Activated naive CD4-positive, alpha-beta T cell treated with anti-CD3 and anti-CD28 coated beads, Interleukin-2, amount 50 U/mL, for 72 hours (primary cell): ENCODE measurements at places on chromosomes 2 and 18. TPM values are rescaled to one million over a fixed set of nuclear protein-coding genes. Genes with fewer than 3 reads are reported as not detected.

The GALNT5 gene
- total RNA-seq, result not detected

The PAIP2B gene
- 2.5 TPM for total RNA-seq

GRCh38 chr2:194103941-194104659 is 1552.9 kb upstream of the SLC39A10 start:
- no peak for DNase-seq

DNA sequence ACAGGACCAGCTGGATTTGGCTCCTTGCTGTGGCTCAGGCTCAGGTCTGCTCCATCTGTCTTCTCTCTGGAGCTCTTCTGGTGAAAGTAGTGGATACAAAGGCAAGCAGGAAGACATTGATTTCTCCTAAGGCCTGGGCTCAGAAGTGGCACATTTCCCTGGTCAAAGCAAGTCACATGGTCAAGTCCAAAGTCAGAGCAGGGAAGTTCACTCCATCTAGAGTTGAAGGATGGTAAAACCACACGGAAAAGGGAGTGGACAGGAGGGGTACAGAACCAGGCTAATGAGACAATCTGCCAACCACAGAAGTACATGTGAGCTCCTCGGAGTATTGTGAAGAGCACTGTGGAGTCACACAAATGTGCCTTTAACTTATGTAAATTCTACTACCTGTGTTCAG is 66.1 kb downstream of the MARCO start:
- no peak for DNase-seq

DNA sequence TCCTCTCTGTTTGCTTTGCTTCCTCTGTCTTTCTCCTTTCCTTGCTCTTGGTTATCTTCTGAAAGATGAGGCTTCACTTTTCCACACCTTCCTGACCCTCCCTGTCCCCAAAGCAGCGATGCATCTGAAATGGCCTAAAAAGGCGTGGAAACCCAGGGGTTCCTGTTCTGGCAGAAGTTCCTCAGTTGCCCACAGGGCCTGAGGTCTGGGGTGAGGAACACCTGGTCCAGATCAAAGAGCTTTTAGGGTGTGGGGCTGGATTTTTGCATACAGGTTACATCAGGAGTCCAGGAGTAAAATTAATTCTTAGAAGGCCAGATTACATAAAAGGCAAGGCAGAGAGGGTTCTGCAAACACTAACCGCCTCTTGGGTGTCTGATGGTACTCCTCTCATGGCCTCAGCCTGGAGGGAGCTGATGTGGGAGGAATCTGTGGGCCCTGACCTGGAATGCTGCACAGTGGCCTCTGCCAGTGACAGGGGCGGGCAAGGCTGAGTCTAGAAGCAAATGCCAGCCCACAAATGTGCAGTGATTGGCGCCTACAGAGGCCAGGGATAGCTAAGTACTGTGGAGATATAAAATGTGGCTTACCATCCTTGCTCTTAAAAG is 41.8 kb downstream of the INPP4A start:
- DNase-seq, result no peak

DNA sequence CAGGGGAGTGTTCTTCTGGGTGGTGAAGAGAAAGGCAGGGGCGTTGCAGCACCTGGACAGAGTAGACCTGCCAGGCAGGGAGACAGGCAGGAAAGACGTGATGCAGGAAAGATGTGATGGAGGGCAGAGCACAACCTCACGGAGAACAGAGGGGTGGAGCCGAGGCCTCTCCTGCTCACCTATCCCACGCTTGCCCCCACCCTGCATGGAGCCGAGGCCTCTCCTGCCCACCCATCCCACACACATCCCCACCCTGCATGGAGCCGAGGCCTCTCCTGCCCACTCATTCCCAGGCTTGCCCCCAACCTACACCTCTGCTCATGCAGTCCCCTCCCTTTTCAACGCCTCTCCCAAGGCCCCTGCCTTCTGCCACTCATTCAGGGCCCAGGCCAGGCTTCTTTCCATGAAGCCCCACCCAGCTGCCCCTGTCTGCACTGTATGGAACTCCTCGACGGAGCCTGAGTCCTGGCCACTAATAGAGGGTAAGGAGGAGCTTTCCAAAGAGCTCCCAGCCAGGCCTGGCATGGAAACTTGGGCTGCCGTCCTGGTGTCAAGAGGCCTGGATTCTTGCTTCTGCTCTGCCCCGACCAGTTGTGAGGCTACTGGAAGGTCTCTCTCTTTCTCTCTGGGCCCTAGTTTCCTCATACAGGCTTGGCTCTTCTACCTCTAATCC is 32.0 kb upstream of the LOXHD1 start:
- no peak for DNase-seq

DNA sequence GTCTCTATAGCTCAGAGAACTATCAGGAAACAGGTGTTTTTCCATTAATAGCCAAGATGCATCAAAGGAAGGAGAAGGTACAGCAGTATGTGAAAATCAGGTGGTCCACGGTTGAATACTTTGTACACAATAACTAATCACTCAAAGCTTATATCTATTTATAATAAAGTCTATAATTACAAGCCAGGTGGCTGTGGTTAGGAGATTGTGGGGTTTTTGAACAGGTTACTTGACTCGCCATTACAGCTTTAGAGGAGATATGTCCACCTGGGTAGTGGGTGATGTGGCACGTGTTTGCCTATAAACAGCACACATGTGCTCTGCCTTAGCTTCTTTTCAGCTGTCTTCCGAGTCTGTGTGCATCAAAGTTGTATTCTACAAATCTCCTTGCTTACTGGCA is 892.2 kb upstream of the ZEB2 start:
- no peak for DNase-seq

DNA sequence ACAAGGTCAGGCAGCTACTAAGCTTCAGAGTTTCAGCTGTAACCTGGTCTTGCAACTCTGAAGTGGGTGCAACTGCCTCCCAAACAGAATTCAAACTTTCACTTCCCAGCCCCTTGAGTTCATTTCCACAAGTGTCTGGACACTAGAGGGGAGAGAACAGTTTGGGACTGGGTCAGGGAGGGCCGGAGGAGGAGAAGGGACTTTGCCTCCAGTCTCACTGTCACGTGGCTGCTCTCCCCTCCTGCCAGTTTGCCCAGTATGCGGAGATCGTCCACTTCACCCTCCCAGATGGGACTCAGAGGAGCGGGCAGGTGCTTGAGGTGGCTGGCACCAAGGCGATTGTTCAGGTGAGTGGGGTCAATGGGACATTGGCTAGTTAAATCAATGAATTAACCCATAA is 20.6 kb upstream of the ANKRD53 start:
- no peak for DNase-seq

DNA sequence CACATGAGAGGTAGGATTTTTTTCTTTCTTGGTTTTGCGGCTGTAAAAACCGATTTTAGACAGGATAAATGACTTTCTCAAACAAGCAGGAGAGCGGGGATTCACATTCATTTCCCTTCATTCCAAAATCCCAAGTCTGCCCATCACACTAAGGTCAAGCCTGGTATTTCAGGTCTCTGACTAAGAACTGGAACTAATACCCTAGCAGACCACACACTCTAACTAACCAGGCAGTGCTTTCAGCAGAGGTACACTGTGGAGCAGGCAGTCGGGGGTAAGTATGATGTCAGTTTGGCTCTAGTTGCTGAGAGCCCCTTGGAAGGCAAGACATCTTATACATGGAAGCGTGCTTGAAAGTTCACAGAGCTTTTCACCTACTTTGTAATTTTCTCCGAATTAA is 128.1 kb upstream of the LHCGR start:
- DNase-seq, result no peak
